ENCODE measurements at places on chromosomes 7 and 10.

- no peak for DNase-seq
These were observed 40.0 kb downstream of the PARD3 start for GRCh38 chr10:34775044-34775637.

GRCh38 chr10:105063796-105064195 lies 422.7 kb downstream of the SORCS3 start:
- DNase-seq, result peak; percentile 64

- DNase-seq, result no peak
These were observed 264.5 kb downstream of the SDHAF3 start for GRCh38 chr7:97381815-97382554.

- no peak for DNase-seq
These were observed 128.2 kb downstream of the PRKAG2 start for GRCh38 chr7:151748733-151749132.

DNA sequence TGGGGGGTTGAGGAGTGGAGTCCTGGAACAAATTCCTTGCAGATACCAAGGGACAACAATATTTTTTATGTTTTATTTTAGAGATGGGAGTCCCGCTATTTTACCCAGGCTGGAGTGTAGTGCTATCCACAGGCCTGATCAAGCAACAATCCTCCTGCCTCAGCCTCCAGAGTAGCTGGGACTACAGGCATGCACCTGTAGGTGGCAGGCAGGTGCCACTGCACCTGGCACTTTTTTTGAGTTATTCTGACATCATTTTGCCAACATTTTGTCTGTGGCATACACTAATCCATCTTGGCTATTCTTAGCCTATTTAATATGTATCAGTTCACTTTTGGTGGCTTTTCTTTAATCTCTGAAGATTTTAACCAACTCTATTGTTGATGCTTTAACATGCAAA lies 317.8 kb upstream of the MTPN start:
- no peak for DNase-seq

- no peak for DNase-seq
These were observed 499.1 kb upstream of the NRP1 start for GRCh38 chr10:33833566-33833965.

DNA sequence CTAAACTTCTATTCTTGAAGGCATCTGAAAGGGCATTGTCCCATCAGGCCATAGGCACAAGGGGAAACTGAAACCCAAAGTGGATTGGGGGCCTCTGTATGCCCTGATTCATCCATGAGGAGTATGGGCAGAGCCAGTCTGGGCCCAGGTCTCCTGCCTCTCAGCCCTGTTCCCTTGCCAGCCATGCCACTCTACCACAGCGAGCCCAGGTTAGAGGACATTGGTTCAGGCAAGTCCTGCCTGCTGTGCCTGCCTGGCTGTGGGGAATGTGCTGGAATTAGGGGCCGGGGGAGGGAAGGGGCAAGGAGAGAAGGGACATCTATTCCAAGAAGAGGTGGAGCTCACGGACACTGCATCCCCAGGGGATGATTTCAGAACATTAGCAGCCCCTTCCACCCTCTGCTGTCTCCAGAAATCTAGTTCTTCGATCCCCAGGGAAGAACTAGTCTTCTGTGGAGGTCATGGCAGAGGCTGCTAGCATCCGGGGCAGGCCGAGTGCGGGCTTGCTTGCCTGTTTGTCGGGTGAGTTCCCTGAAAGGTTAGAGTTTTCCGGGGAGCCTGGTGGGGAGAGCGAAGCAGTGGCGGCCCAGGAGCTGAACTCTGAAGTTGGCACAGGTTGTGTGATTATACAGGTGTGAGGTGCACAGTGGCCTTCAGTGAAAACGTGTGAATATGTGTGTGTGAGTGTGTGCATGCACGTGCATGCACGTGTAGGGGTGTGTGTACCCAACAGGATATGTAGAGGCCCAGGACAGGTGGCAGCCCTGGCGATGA lies 37.8 kb downstream of the TBATA start:
- DNase-seq, result no peak

DNA sequence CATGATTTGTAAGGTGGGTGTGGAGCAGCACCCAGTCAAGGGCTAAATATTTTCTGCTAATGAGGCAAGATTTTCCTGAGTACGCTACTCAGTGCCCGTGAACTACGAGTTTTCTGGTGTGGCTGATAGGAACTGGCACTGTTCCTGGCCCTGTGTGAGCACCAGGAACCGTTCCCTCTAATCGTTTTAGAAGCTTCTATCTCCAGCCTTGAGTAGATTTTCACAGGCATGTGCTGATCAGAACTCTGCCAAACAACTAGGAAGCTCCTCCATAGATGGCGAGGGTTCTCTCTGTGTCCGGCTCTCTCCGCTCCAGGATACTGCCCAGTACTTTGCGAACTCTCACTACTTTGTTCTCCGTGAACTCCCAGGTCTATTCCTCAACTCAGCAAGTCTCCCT lies 17.7 kb downstream of the TRIM4 start:
- DNase-seq, result no peak

DNA sequence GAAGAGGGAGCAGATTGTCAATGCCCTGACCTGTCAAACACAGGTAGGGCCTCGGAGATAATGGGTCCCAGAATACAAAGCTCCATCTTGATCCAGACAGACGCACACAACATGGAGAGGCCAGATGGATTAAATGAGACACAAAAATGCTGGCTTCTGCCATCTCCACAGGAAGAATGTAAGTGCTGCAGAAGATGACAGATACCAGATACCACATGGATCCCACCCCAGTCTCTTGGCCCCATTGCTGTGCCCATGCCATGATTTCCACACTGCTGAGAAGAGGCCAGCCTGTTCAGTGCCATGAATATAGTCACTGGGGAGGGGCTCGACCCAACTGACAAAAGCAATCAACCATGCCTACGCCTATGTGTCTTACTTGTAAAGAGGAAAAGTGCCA lies 487.9 kb downstream of the PARD3 start:
- DNase-seq, result no peak

- no peak for DNase-seq
These were observed 227.2 kb downstream of the MTERF1 start for GRCh38 chr7:91653286-91653685.

GRCh38 chr10:75865413-75866299 lies 434.2 kb downstream of the LRMDA start:
- no peak for DNase-seq

GRCh38 chr10:12505683-12506082 lies 156.3 kb downstream of the CAMK1D start:
- no peak for DNase-seq

GRCh38 chr7:66359656-66360211 lies 154.6 kb downstream of the TPST1 start:
- DNase-seq, result no peak

DNA sequence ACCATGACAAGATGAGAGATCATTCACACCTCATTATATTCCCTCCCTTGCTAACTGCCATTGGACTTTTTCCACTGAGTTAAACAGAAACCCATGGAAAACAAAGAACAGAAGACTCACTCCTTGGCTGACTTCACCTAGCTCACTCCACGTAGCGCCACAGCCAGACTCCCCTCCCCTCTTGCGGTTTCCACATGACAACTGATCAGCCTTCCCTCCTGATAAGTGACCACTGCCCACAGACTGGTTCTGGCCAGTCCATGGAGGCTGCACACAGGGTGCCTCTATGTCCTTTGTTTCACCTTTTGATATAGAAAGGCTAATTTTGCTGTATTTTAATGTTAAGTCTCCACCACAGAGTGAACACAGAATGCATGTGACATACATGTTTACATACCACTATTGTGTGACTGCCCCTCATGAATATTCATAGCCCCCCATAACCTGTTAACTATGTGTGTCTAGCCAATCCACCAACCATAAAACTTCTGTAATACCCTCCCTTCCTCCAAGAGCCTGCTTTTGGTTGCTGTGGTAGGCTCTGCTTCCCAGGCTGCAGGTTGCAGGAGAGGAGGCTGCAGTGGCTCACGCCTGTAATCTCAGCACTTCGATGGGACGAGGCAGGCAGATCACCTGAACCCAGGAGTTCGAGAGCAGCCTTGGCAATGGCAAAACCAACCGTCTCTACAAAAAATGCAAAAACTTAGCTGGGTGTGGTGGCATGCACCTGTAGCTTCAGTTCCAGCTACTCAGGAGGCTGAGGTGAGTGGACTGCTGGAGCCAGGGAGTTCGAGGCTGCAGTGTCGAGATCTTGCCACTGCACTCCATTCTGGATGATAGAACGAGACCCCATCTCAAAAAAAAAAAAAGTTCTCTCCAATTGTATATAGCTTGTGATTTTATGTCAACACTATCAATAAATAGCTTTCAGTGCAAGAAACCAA lies 10.0 kb upstream of the IFIT5 start:
- no peak for DNase-seq

- no peak for DNase-seq
These were observed 69.5 kb upstream of the CHST15 start for GRCh38 chr10:124162774-124163354.

DNA sequence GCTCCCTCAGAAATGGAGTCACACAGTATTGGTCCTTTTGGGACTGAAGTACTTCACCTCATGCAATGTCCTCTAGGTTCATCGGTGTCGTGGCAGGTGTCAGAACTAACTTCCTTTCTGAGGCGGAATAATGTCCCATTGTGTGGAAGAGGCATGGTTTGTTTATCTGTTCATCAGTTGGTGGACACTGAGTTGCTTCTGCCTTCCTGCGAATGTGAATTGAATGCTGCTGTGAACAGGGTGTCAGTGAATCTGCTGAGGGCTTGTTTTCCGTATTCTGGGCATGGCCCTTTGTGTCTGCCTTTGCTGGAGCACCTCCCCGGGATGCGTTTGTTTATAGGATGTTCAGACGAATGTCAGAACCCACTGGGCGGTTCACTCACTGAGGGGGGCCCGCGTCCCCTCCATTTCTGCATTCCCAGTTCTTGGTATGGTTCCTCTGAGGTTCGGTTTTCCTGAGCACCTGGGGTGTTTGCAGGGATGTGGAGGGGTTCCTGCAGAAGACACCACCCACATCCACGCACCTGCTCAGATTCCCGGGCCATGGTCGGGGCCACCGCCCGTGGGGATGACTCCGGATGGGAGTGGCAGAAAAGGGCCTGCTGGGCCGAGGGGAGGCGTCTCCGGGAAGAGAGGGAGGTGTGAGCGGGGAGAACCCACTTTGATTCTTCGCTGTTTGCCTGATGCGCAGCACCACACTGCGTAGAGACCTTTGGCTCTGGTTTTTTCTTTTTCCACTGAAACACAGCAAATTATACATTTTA lies 33.1 kb downstream of the CHST12 start:
- no peak for DNase-seq

DNA sequence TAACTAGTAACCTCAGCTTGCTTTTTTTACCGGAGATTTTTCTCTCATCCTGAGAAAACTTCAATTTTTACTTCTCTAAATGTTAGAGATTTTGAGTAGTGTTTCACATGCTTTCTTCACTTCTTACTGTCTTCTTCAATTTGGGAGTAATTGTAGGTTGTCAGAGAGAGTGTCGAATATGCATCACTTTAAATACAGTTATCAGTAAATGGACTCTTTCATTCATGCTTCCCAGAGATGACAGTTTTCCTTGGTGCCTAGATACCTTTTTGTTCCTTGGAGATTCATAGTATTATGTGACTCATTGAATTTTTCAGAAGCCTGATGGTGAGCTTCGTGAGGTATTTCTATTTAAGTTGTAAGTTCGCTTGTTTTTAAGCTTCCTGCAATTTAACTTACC lies 169.7 kb downstream of the ADK start:
- no peak for DNase-seq

DNA sequence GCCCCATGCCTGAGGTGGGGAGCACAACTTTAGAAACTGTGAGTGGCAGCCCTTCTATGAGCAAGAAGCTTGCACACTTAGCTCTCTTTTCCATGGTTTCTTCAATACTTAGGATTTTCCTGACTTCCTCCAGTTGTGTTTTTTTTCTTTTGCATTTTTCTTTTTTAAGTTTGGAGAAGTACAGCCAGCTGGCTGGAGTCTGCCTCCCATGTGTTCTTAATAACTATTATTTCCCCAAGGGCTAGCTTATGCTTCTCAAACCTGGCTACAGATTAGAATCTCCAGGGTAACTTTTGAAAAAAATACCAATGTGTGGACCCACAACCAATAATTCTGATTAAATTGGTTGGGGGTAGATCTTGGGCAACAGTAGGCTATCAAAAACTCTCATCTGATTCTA lies 37.4 kb upstream of the MEOX2 start:
- DNase-seq, result no peak

- DNase-seq, result no peak
These were observed 140.6 kb downstream of the KIAA1217 start for GRCh38 chr10:24349379-24350001.

- DNase-seq, result peak; percentile 15
These were observed 74.4 kb upstream of the LSM8 start for GRCh38 chr7:118109607-118110006.

DNA sequence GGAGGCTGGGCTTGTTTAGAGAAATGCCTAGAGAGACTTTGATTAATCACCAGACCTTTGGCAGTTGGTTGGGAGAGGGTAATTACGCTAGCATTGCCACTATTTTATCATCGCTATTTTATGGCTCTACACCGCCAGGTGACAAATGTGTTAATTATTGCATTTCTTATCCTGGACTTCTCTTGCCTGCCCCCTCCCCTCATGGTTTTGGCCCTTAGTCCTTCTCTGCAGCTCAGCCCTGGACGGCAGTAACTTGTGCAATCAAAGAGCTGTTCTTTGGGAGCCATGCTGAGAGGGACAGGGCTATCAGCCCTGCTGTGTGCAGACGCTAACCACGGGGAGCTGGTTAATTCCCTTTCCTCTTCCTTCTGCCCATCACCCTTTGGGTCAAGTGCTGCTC lies 585.0 kb downstream of the AUTS2 start:
- peak; percentile 15 for DNase-seq

- DNase-seq, result no peak
These were observed 802.3 kb upstream of the SORCS1 start for GRCh38 chr10:107966826-107967225.

GRCh38 chr7:142548978-142549377 lies 200.3 kb upstream of the PRSS1 start:
- DNase-seq, result no peak

GRCh38 chr10:88545359-88545758 lies 37.8 kb downstream of the RNLS start:
- no peak for DNase-seq

DNA sequence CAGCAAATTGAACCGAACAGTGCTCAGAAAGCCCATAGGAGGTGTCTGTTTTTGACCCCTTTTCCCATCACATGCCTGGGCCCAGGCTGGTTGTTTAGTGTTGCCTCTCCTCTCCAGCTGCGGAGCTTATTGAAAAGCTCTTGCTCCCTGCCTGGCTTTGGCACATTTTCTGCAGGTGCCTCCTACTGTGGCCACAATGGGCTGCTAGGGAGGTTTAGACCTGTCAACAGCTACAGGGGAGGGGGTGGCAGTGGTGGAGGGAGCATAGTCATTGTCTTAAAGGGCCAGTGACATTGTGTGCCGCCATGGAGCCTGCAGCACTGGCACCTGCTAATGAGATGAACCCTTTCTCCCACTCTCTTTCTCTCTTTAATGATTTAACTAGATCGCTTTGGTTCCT lies 13.2 kb upstream of the ENO4 start:
- no peak for DNase-seq

GRCh38 chr10:117796130-117796745 lies 250.5 kb downstream of the RAB11FIP2 start:
- DNase-seq, result no peak
